ENCODE measurements at places on chromosomes 7 and 10.

DNA sequence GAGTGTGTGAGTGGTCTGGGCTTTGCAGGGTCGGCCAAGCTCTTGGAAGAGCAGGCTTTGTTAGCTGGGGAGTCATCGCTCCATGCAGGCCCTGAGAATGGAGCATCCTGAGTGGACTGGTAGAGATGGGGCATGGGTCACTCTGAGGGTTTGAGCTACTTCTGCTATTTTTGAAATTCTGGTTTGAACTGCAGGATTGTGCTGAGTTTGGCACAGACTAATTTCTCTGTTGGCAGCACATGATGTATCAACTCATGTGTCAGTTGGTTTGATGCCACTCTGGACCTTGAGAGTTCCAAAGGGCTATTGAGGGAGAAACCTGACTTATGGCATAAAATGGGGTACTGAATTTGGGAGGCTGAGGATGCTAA is 56.3 kb downstream of the LRMDA start:
- DNase-seq: no peak

- DNase-seq: no peak
Observed at GRCh38 chr10:132363921-132364593, 32.1 kb downstream of the LRRC27 start.

DNA sequence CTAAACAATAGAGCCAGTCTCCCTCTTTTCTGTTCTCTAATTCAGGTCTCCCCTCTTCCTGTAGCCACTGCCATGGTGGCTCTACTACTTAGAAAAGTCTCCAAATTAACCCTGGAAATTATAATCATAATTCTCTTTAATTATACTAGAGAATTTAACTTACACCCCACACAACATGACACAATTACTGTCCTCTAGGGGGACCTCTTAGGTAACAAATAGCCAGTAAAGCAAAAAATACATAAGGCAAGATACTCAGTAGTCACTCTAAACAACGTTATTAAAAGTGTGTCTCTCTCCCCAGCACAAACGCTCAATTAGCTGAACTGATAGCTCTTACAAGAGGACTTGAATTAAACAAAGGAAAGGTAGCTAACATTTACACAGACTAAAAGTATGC is 44.3 kb upstream of the ZNF107 start:
- no peak for DNase-seq

DNA sequence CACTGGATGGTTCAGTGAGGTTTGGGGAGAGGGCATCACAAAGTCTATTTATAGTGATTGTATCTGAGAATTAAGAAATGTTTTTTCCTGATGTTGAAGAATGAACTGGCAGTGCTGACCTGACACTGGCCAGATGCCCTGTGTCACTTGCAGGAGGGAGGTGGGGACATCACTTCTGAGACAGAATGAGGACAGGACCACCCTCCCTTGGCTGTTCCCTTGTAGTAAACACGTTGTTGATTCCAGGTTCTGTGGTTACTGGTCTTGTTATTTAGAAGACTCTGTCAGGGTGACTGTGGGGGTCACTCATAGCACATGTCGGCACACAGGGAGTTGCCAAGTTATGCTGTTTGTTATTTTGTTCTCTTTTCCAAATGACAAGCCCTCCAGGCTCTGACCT is 126.4 kb downstream of the ADCY1 start:
- no peak for DNase-seq

DNA sequence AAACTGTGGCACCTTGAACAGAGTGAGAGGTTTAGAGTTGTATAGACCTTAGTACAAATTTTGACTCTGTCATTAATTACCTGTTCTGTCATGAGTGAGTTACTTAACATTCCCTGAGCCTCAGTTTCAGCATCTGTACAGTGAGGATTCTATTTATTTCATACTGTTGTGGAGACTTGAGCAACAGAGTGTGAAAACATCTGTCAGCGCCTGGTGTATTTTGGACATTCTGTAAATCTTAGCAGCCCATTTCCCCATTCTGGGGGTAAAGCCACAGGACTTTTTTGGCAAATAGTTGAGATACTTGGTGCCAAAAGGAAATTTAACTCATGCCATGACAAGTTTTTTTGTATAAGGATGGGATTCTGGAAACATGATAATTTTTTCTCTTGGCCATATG is 94.8 kb downstream of the AUTS2 start:
- DNase-seq: peak; percentile 45

DNA sequence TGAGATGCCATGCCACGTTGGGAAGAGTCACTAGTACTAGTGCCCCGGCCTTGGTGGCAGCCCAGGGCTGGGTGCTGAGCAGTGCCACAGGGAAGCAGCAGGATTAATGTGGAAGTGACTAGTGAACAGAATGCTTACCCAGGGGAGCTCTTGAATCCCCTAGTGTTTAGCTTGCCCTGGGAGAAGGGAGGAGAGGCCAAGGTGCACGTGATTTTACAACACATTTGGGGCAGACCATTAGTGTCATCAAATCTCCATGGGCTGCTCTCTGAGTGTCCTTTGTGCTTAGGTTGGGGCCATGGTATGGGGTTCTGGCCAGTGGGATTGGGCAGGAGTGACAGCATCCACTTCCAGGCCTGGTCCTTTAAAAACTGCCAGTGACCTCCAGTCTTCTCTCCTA is 37.5 kb downstream of the ARHGAP22 start:
- DNase-seq: no peak

DNA sequence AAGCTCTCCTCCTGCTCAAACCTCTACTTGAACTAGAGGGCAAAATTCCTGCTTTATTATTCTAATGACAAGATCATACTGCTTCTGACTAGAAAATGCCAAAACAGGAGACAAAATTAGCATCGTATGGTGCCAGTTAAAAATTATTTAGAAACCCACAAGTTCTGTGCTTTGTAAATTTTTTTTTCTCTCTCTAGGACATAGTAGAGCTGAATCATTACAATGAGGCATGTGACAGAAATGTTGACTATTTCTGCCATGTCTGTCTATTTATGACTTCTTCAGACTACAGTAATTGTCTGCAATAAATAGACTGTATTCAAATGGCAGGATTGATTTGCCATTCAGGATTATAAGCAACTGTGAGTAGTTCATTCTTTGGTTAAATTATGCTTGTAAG is 335.8 kb downstream of the PRPF18 start:
- peak; percentile 6 for DNase-seq

DNA sequence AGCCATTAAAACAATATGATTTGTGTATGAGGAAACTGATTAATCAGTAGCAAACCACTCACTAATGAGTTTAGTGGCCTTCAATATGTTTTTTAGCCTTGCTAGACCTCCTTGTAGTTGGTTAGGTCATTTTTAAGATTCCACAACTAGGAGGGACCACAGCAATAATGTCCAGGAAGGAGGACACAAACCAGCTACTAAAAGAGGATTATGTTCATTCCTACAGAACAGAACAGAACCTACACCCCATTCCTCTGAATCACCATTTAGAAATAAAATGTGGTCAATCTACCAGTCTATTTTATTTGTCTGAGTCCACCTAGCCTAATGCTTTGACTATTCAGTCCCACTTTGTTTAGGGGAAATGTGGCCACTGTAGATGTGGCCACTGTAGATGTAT is 226.3 kb downstream of the GLI3 start:
- DNase-seq: no peak

DNA sequence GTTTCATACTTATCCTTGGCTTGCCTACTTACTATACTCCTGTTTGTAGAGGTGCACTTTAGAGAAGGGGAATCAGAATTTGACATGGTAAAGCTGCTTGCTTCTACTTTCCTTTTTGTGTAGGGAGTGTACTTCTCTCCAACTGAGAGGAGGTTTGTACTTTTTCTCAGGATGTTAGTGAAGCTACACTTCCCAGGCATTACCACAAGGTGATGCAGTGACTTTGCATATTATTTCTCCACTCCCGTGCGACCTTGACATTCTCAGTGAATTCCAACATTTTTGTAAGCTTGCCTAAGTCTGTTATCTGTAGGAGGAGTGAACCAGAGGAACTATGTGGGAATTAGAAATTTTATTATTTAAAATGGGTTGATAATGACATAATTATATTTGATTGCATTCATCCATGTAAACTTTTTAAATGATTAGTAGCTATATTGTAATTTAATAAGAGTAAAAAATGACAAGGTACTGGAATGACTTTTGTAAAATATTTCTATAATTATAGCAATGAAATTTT is 5.2 kb downstream of the TAX1BP1 start:
- DNase-seq: peak; percentile 39

GRCh38 chr7:63067897-63068585 is 930.6 kb upstream of the ZNF722 start:
- DNase-seq: no peak

GRCh38 chr10:54682554-54682953 is 118.5 kb downstream of the PCDH15 start:
- no peak for DNase-seq

DNA sequence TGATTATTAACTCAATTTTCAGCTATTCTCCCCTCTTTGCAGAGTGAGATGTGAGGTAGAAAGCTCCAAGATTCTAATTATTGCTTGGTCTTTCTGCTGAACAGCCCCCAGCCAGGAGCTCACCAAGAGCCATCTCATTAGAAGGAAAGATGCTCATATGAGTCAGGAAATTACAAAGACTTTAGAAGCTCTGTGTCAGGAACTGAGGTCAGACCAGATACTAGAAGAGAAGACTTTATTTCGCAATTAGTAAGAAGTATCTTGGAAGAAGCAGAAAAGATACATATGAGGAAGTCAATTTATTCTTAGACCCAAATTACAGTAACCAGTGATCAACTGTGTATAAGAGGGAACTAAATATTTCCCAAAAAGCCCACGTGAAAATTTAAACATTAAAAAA is 626.9 kb downstream of the ZWINT start:
- no peak for DNase-seq

DNA sequence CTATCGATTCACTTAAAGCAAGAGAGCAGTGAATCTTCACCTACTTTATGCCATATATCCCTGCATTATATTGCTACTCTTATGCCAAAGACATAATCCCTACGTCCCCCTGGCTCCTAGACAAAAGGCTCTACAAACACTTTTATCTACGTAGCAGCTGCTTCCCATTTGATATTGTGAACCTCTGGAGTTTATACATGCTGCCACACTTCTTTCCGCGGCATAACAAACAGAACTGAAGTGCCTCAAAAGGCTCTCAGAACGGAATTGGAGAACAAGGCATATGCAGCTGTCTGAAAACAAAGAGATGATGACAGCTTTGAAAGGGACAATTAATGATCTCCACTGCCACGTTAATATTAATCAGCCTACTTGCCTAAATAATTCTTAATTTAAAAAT is 985.6 kb upstream of the LRRN3 start:
- no peak for DNase-seq

- peak; percentile 21 for DNase-seq
Observed at GRCh38 chr7:105652359-105652993, 71.2 kb upstream of the EFCAB10 start.

GRCh38 chr7:50264908-50265307 is 39.6 kb upstream of the IKZF1 start:
- DNase-seq: no peak

- no peak for DNase-seq
Observed at GRCh38 chr7:52161483-52161882, 844.9 kb upstream of the COBL start.

GRCh38 chr7:17147409-17147808 is 151.0 kb upstream of the AHR start:
- no peak for DNase-seq

- DNase-seq: no peak
Observed at GRCh38 chr7:6437251-6437650, 10.5 kb downstream of the DAGLB start.

DNA sequence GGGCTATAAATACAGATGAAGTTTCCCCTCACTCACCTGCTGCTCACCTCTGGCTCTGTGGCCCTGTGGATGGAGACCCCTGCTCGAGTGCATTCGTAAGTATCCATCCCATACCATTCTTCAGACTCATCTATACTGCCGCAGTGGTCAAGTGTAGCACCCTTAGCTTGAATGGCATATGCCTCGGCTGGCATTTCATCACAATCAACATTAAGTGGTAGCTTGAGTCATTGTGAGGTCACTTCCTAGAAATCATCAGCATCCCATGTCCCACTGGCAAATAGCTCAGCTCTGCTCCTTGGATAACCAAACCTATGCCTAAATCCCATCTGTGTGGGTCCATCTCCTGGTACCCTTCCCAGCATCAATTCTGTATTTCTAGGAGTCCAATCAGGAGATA is 38.2 kb downstream of the MDH2 start:
- DNase-seq: no peak

DNA sequence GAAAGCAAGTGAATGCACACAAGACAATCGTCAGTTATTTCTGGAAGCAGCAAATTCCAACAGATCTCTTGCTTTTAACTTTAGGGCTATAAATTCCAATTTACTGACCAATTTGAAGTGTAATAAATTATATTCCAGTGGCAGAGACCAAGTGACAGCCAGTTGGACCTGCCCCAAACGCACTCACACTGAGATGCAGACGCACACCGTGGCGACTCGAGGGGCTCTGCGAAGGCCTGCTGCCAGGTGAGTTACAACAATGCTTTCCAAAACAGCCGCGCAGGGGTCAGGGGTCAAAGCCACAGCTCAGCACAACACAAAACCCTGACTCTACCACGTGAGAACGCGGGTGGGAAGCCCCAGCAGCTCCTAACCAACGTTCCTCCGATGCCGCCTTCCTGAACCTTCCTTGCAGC is 97.4 kb downstream of the ZRANB1 start:
- DNase-seq: no peak

GRCh38 chr7:30740417-30741181 is 11.3 kb upstream of the INMT start:
- no peak for DNase-seq

DNA sequence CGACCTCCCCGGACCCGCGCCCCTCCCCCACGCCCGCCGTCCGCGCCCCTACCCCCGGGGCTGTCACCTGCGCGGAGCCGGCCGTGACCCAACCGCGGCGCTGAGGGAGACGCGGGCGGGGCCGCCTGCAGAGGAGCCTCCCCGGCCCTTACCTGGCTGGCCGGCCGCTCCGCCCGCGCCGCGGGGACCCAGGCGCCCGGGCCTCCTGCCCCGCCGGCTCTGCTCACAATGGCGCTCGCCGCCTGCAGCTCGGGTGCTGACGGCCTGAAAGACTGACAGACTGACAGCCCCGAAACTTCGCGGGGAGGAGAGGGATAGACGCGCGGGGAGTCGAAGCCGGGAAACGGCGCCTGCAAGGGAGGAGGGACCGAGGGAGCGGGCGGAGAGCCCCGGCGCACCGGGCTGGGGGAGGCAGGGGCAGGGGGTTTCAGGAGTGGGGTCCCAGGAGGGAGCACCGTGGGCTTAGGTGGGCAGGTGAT is 393 bp downstream of the ZNF467 start:
- DNase-seq: no peak

GRCh38 chr7:19020711-19021110 is 96.7 kb downstream of the TWIST1 start:
- DNase-seq: no peak

- no peak for DNase-seq
Observed at GRCh38 chr10:8187171-8187666, 132.7 kb downstream of the GATA3 start.

GRCh38 chr7:4641091-4641666 is 40.9 kb upstream of the FOXK1 start:
- no peak for DNase-seq

GRCh38 chr10:119025336-119025735 is 4.2 kb upstream of the NANOS1 start:
- DNase-seq: no peak

GRCh38 chr7:42156291-42156865 is 80.6 kb downstream of the GLI3 start:
- peak; percentile 25 for DNase-seq

GRCh38 chr7:130242198-130243014 is 24.3 kb upstream of the CPA2 start:
- no peak for DNase-seq

GRCh38 chr10:29676732-29677131 is 42.0 kb upstream of the SVIL start:
- no peak for DNase-seq

- no peak for DNase-seq
Observed at GRCh38 chr7:155455132-155455693, 2.7 kb upstream of the EN2 start.
